Choroid plexus epithelial cell (primary cell): ENCODE measurements at places on chromosomes 5 and 9.
A peak's percentile ranks its signal among the peaks of the same experiment; 100 is the strongest.

DNA sequence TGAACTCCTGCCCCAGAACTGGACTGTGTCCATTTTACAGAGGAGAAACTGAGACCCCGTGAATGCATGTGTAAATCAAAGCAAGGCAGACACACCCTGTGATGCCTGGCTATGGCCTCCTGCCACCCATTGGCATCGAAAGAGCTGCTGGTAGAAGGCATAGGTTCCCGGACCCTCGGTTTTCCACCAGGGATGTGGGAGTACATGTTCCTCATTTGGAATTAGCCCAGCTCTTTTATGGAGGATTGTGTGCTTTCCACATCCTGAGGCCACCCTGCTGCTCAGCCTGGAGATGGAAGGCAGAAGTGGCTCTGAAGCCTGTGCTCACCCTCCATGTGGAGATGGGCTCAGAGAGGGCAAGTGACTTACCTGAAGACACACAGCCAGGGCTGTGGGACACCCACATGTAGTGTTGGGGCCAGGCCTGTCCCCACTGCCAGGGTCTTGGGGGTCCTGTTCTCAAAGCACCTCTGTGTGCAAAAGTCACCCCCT, 2.8 kb downstream of the SUSD3 start:
- DNase-seq, result no peak

GRCh38 chr9:112819635-112820496, 69.3 kb downstream of the SNX30 start:
- peak; percentile 86 for DNase-seq

DNA sequence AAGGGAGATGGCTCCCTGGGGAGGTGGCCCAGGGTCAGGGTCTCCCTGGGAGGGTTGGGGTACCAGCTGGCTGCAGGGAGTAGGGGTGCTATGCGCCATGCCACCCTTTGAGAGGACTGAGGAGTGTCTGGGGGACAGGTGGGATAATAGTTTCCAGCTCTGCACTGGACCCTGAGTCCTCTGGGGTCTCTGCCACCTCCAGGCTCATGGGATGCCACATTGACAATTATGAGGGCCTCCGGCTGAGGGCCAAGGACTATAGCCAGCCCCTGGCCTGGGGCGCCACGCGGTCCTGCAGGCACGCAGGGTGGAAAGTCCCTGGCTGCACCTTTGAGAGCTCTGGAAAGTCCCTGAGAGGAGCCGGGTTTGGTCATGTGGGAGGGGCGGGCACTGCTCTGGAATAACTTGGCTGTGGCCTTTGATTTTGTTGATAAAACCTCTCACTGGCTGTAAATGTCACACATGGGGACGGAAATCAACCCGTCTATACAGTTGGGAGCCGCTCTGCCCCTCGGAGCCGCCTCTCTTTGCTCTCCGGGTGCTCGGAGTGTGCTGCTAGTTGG, 16.0 kb downstream of the TRAF2 start:
- DNase-seq, result peak; percentile 88

GRCh38 chr9:69452110-69452782, 127.2 kb downstream of the ENTREP1 start:
- peak; percentile 8 for DNase-seq

- no peak for DNase-seq
Observed at GRCh38 chr9:109289931-109290330, 30.9 kb downstream of the EPB41L4B start.

GRCh38 chr9:112278152-112278551, 55.3 kb downstream of the PTBP3 start:
- no peak for DNase-seq

- no peak for DNase-seq
Observed at GRCh38 chr5:80078921-80079320, 43.8 kb downstream of the THBS4 start.

DNA sequence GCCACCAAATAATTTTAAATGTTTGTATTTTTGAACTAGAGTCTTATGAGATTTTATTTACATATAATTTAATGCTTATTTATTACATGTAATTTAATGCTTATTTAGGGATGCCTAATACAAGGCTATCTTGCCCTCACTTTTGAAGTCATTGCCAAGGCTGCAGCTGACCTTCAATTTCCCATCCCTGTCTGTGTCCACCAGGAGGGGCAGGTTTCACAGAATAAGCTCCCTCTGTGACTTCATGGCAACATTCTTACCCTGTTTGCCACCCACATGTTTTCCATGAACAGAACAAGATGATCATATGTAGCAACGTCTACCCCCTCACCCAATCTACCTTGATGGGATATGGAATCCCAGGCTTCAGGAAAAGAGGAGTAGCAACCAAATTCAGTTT, 27.0 kb downstream of the C5 start:
- DNase-seq, result peak; percentile 41

- no peak for DNase-seq
Observed at GRCh38 chr5:369151-369868, 47.8 kb downstream of the AHRR start.

- no peak for DNase-seq
Observed at GRCh38 chr5:133372293-133372937, 239.9 kb downstream of the FSTL4 start.

- DNase-seq, result peak; percentile 31
Observed at GRCh38 chr5:151708126-151708525, 21.4 kb upstream of the SPARC start.

- DNase-seq, result no peak
Observed at GRCh38 chr9:109497226-109498153, 617 bp downstream of the PTPN3 start.

DNA sequence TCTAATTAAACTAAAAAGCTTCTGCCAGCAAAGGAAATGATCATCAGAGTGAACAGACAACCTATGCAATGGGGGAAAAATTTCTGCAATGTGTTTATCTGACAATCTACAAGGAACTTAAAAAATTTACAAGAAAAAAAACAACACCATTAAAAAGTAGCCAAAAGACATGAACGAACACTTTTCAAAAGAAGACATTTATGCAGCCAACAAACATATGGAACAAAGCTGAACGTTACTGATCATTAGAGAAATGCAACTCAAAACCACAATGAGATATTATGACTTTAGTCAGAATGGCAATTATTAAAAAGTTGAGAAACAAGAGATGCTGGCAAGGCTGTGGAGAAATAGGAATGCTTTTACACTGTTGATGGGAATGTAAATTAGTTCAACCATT, 530.4 kb upstream of the DAB2 start:
- no peak for DNase-seq

GRCh38 chr9:72704688-72705375, 183.4 kb downstream of the TMC1 start:
- DNase-seq, result no peak

GRCh38 chr9:93132946-93133680, 938 bp downstream of the NINJ1 start:
- DNase-seq, result peak; percentile 45
